Thoracic aorta (tissue), 2 donors: ENCODE measurements at places on chromosomes 2 and 18. TPM values are rescaled to one million over a fixed set of nuclear protein-coding genes. Genes with fewer than 3 reads are reported as not detected.

- no peak for DNase-seq
Observed at GRCh38 chr2:194491409-194492115, 1165.5 kb upstream of the SLC39A10 start.

DNA sequence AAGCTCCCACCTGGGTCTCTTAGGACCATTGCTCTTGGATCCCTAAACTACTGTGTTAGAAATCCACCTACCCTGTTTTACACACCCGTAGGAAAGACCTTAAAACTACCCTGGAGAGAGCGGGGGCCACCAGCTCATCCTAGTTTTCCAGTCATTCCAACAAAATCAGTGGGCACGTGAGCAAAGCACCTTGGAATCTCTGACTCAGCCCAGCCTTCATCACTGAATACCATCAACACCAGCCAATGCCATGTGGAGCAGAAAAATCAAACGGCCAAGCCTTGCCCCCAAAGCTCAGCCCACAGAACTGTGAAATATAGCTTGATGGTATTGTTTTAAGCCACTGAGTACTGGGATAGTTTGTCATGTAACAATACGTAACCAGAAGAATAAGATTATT lies 449.7 kb upstream of the CHAC2 start:
- DNase-seq: no peak

DNA sequence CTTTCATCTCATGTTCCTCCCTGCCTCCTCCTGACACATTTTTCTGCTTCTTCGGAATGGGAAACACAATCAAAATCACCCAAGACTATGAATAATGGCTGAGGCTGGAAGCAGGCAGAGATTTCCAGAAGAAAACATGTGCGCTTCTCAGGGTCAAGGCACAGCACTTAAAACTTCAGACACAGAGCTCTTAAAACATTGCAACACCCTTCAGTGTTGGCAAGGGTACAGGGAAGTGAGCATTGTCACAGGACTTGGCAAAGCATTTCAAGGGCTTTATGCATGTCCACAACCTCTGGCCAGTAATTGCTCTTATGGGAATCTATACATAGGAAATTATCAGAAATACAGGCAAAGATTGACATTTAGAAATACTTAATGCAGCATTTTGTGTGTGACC lies 477.6 kb upstream of the KLHL29 start:
- no peak for DNase-seq

GRCh38 chr2:12457831-12458230 lies 258.9 kb upstream of the TRIB2 start:
- DNase-seq: no peak

- DNase-seq: no peak
Observed at GRCh38 chr2:217289907-217290280, 430.0 kb upstream of the TNP1 start.

GRCh38 chr18:78069784-78070664 lies 820.4 kb downstream of the GALR1 start:
- DNase-seq: no peak

DNA sequence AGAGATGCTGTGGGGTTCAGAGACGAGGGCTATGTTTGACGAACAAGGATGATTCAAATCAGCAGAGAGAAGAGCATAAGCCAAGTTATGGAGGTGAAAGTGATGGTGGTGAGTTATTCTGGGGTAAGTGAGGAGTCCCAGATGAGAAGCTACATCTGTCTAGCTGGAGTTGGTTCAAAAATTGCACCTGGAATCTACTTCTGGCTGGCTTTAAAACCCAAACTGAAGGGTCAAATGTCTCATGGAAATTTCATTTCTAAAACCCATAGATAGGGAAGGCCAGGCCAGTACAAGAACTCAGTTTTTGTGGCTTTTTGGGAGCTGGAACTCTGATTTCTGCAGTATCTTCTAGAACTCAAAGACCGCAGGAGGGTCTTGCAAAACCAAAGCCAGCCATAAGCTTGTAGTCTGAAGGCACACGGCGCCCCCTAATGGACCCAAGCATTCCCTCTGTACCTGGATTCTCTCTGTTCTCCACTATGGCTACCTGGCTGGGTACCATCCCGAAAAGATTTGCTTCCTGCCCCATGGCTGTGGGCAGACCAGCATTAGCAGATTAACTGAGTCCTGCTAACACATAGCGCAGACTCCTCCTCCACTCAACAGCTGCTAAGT lies 229.1 kb upstream of the SLC14A2 start:
- no peak for DNase-seq

DNA sequence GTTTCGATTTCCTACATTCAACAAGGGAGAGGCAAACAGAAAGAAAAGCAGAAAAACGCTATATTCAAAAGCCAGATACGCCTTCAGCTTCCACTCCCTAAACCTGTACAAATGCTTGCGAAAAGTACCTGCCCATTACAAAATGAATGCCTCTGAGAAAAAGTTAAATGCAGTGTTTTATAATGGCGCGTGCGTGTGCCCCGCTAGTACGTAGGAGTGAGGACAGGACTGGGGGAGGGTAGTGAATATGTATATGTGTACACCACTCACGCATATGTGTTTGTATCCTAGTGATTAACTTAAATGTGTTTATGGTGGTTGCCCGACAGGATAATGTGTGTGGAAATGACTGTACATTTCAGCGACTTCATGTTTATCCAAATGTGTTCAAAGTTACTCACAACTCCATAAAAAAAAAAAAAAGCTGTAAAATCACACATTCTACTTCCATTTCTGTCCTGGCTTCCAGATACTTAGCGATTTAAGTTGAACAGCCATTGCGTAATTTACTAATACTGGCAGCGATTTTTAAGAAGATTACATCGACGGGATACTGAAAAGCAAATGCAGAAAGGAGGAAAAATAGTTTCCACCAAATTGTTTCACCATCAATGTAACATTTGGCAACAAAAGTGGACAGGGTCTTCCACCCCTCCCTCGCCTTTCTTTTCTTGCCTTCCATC lies 1.3 kb downstream of the NEUROD1 start:
- DNase-seq: no peak

DNA sequence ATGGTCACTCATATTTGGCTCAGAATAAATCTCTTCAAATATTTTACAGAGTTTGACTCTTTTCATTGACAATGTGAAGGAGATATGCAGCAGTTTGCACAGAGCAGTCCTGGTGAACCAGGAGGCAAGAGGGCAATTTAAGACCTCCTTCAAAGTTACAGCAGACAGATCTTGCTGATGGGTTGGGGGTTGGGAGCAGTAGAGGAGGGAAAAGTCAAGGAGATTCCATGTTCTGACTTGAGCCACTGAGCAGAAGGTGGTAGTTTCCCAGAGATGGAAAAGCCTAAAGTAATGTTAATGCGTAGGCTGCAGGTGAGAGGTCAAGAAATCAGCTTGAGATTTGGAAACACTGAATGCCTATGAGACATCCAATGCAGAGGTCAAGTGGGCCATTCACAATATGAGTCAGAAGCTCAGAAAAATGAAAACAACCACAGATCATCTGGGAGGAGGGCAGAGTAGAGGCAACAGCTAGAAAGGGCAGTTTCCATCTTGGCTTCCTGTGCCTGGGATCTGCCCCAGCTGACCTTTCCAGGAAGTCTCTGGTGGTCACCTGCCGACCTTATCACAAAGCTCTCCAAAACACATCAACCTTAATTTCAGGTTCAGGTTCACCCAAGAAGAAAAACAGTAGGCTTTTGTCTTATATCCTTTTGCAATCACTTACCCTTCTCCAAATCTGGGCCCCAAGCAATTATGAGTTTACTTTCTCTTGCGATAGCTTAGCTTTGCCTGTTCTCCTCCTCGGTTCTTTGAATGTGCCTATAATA lies 197.5 kb upstream of the ARL4C start:
- no peak for DNase-seq

DNA sequence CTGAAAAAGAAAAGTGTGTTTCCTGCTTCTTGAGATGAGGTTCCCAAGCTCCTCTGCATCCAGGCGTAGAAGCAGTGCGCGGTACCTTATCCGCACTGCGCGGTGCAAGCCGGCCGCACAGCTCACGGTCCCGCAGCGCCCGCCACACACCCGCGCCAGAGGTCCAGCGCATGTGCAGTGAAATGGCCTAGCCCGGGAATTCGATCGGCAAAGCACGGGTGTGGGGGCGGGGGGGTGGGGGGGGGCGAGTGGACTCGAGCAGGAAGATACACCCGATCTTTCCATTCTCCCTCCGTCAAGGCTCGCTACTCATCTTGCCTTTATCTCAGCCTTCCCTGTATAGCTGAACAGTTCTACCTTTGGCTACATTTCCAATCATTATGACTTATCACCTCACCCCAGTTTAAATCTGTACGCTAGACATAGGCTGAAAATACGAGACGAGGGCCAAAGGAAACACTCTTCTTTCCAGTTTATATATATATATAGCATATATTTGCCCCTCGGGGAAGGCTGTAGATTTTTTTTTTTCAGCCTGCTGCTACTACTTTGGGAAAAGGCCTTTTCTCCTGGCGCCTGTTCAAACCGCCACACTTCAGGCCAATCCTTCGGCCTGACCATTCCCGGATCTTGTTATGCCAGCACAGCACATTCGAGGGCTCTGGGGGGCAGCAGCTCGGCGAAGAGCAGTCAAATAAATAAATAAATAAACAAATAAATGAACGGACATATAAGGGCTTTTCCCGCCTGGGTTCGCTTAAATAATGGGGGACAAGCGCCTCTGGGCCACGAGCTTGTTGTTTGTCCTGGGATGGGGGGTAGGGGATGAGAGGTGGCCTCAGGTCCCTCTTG lies 10.4 kb downstream of the HOXD8 start:
- DNase-seq: no peak

GRCh38 chr2:187194049-187194448 lies 254.0 kb downstream of the CALCRL start:
- no peak for DNase-seq

DNA sequence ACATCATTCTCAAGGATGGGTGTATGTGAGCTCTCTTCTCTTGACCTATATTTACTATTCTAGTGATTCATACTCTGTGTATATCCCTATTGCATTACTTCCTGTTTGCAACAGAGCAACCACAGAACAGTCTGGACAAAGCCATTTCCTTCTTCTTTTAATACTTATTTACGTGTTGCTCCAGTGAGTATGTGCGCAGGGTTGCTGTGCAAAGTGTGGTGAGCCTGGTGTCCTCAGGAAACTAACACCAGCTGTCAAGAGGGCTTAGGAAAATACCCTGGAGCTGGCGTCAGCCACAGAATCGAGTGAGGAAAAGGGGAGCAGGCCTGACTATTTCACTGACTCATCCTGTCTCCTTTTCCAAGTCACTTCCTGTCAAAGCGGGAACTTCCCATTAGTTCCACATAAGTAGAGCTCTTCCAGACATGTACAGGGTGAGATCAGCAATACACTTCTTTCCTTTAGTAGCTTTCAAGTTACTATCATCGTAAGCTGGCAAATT lies 214.1 kb upstream of the COPS8 start:
- DNase-seq: no peak

DNA sequence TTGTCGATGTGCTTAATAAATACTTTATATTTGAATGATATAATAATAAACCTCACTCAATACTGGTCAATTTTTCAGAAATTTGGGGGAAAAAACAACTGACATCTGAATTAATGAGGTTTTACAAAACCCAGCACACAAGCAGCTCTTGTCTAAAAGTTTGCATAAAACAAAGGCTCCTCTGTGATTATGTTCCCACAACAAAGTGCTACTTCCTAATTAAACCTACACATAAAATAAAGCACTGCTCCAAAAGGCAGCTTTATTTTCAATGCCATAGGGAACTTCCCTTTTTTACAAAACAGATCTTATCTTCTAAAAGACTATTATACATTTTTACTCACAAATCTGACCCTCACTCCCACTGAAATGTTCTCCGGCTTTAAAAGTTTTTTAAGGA lies 47.1 kb downstream of the LAMA1 start:
- DNase-seq: no peak

DNA sequence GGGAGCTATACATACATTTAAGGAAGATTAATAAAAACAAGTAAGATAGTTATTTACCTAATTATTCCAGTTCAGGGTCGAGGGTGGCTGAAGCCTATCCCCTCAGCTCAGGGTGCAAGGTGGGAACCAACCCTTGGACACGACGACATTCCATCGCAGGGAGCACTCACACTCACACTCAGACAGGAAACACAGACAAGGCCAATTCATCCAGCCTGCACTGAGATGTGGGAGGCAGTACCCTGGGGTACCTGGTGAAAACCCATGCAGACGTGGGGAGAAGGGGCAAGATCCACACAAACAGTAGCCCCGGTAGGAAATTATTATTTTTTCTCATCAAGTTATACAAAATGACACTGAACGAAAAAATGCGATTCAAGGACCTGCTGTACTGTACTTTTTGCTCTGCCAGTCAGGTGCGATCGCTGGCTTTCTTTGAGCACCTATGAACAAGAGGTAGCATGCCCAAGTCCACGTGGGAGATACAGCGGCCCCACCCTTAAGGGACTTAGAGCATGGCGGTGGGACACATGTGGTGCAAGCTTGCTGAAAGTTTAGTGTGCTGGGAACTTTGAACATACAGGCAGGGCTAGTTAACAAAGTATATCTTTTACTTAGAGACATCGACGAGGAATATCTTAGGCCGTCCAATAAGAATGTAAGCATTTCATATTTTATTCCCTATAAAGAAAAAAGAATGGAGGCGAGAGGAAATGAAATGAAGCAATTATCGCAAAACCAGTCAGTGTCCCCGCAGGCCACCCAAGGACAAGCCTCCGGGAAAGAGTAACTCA lies 624 bp downstream of the METTL8 start:
- no peak for DNase-seq

DNA sequence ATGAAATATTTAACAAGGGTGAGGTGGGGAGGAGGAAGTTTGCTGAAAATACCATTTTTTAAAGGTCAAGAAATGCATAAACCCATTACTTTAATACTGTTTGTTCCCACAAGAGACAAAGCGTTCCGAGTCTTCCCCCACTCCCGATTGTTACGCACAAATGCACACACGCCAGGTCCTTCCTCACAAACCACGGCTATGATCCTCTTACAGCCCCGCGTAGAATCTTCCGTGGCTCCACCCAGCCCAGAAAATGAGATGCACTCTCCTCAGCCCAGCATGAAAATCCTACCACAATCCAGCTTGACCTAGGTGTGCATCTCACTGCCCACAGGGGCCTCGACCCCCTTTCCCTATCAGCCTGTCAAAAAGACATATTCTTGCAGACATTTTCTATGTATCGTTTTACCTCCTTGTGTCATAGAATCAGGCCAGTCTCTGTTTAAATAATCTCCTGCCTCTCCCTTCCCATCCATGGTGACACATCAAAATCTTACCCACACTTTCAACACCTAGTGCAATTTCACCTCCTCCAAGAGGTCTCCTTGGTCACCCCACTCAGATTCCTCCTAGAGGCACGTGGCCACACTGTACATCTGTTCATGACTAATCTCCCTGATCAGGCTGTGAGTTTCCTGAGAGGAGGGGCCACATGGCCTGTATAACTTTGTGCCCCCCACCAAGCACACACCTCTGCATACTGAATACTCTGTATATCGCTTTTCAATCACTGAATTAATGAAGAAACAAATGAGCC lies 491.0 kb upstream of the KLHL29 start:
- no peak for DNase-seq

- no peak for DNase-seq
Observed at GRCh38 chr2:63792530-63792929, 49.2 kb upstream of the UGP2 start.

- no peak for DNase-seq
Observed at GRCh38 chr2:216394881-216395280, 17.4 kb upstream of the SMARCAL1 start.

Gene SERPINB2
- not detected for total RNA-seq

Gene RASGRP3
- total RNA-seq: 22.1 TPM

Gene PLCL1
- total RNA-seq: 26.2 TPM

Gene ATP6V1B1
- 4.4 TPM for total RNA-seq

Gene CSRNP3
- total RNA-seq: 2.7 TPM

Gene ABCB11
- total RNA-seq: not detected

Gene TUBA4A
- 84.6 TPM for total RNA-seq

Gene DCDC2C
- 13.1 TPM for total RNA-seq

Gene TBR1
- total RNA-seq: not detected

Gene CCBE1
- total RNA-seq: 1.8 TPM

Gene KLHL41
- 0.28 TPM for total RNA-seq
